SJSA1 (cell line): ENCODE measurements at places on chromosomes 3 and 15.

- no peak for DNase-seq
Observed at GRCh38 chr3:156432563-156432962, 122.4 kb downstream of the SSR3 start.

DNA sequence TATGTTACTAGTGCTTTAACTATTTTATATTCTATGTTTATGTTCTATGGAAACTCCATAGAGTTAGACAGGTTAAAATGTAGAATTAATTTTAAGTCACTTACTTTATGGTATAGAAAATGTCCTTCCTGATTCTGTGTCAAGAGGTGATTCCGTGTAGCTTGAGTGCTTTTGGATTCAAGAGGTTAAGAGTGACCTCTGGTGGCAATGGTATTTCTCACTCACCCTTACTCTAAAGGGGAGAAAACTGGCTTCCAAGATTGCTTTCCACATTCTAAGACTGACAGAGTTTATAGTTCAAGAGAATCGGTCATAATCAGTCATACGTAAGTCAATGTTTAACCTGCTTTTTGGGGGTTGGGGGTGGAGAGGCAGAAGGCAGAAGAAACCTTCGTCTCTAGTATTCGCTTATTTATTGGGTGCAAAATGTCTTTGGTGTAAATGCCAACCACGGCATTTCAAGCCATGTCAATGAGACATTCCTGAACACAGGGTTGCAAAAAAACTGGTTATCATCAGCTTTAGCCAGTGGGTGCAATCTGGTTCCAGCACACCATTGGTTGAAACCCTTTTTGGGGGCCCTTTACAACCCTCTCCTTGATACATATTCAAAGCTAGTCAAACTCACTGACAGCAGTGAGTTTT is 92.0 kb upstream of the VGLL3 start:
- peak; percentile 52 for DNase-seq

- no peak for DNase-seq
Observed at GRCh38 chr3:59609657-59610348, 560.0 kb upstream of the CFAP20DC start.

- no peak for DNase-seq
Observed at GRCh38 chr3:39809181-39809994, at the start of gene MYRIP. Gene MYRIP, plus strand, starts transcription at chr3:39809609. Its CDS starts 91,208 bp downstream, at chr3:39900817.

- no peak for DNase-seq
Observed at GRCh38 chr3:14131134-14131533, 6.3 kb downstream of the TMEM43 start.

DNA sequence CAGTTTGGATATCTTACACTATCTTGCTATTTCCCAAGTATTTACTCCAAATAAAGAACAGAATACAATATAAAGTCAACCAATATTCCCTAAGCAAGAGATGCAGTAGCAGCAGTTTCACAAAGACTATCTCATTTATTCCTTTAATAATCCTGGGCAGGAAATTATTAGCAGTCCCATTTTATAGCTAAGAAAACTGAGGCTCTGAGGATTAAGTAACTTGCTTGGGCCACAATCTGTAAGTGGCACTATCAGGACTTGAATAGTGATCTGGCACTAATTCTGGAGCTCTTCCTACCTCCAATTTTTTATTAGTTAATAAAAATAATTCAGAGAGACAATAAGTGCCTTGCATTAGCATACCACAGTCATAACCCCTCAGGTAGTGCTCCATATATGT is 611.7 kb downstream of the MCTP2 start:
- no peak for DNase-seq

DNA sequence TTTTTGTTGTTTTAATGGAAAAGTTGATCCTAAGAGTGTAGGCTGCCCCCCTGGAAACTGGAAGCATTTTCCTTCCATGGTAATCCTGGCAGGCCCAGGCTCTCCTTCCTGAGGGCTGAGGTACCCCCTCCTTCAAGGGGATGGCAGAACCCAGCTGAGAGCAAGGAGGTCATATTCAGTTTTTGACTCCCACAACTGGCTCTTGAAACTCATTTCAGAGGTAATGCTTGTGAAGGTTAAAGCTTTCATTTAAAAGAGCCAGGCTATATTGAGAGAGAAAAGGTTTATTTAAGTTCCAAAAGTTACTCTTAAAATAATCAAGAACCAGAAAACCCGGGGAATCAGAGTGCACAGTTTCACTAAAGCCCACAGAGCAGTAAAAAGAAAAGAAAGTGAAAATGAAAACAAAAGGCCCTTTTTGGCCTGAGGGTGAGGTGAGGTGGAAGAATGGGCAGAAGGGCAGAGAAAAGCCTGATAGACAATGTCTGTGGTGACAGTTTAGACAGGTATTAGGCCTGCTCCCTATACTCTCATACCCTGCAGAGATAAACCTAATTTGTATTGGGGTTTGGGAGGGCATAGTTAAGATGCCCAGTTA is 47.0 kb upstream of the RBP1 start:
- DNase-seq, result no peak

- DNase-seq, result no peak
Observed at GRCh38 chr3:73658227-73658626, 33.5 kb upstream of the PDZRN3 start.

DNA sequence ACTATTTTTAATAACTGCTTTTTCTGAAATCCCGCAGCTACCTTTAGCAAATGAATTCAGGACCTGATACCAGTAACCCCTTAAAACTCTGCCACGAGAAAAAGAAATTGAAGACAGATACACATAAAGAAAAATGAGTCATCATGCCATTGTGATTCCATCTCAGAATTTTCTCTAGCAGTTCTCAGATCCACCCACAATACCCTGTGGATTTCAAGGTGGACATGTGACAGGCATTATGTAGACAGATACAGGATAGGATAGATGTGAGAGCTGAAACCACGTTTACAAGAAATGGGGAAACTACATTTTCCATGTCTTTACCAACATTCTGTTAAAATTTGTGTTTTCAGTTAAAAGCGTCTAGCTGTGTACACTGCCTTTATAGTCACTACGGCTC is 291.9 kb upstream of the NR2F2 start:
- no peak for DNase-seq

DNA sequence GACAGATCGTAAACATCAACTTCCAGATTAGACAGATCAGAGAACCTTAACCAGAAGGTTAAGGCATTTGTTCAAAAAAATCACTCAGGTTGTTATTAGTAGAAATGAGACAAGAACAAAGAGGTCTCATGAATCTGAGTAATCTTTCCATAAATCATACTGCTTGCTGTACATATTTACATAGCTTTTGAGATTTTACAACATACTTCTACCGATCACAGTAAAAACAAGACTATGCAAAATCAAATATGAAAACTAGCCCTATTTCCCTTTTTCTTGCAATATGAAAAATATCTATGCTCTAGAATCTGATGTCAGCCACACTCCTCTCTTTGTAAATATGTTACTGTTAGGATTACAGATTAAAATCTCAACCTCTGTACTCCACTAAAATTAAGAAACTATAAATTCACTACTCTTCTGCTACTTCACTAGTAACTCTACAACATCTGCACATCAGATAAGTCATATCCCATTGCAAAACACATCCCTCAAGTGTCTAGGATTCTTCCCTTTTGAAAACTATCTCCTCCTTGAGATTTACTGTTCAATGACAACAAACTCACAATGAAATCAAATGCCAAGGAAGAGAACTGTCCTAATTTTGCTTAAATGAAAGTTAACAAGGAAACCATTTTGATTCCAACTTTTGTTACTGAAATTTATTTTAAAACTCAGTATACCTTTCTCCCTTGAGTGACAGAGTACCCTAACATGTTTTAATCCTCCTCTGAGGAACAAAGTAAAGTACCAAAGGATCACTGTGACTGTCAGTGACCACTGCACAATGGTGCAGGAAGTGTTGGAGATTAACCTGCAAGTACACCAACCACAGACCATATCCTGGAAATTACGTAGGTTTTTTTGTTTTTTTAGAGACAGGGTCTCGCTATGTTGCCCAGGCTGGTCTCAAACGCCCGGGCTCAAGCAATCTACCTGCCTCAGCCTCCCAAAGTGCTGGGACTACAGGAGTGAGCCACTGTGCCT is 12.8 kb downstream of the DCUN1D1 start:
- DNase-seq, result no peak

- DNase-seq, result no peak
Observed at GRCh38 chr15:100879464-100880138, at the start of gene ALDH1A3. Gene ALDH1A3, plus strand, starts transcription at chr15:100879831. Its CDS starts 77 bp downstream, at chr15:100879908.

- peak; percentile 53 for DNase-seq
Observed at GRCh38 chr3:24264748-24265158, 229.9 kb downstream of the THRB start.

GRCh38 chr15:28987337-28987736 is 101.6 kb downstream of the APBA2 start:
- DNase-seq, result no peak

GRCh38 chr3:107241217-107241616 is 136.0 kb upstream of the CCDC54 start:
- no peak for DNase-seq

GRCh38 chr15:92161039-92161670 is 232.5 kb upstream of the ST8SIA2 start:
- no peak for DNase-seq

GRCh38 chr3:48137425-48137999 is 50.7 kb downstream of the CDC25A start:
- no peak for DNase-seq

DNA sequence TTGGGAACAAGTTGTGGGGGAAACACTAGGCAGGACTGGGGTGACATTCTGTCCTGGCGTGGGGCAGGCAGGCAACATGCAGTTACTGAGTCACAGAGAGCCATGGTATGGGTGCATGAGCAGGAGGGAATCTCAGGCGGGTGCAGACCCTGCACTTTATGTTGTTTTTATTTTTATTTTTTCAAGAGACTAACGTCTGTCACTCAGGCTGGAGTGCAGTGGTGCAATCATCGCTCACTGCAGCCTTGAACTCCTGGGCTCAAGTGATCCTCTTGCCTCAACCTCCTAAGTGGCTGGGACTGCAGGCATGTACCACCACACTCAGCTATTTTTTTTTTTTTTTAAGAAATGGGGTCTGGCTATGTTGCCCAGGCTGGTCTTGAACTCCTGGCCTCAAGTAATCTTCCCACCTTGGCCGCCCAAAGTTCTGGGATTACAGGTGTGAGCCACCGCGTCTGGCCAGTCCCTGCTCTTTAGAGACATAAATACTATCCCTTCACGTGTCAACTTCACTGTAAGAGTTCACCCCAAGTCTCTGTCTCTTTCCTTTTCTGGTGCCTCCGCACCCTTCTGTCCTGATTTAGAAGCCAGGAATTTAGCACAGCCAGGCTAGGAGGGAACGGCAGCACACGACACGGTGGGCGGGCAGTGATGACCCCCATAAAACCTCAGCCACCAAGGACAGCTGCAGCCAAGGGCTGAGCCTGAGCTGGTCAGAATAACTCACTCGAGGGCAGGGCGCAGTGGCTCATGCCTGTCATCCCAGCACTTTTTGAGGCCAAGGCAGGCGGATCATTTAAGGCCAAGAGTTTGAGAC is 72.8 kb upstream of the IQSEC1 start:
- no peak for DNase-seq

GRCh38 chr3:183734750-183735494 is 37.3 kb downstream of the YEATS2 start:
- no peak for DNase-seq

DNA sequence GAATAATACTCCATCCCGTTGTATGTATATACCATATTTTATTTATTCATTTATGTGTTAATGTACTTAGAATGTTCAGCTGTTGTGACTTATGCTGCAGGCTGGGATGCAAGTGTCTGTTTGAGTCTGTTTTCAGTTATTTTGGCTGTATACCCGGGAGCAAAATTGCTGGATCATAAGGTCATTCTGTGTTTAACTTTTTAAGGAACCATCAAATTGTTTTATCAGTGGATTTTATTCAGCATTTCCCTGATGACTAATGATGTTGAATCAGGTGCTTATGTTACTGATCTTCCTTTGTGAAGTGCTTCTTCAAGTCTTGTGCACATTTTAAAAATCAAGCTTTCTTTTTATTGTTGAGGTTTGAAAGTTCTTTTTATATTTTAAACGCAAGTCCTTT is 118.1 kb downstream of the SLC25A26 start:
- DNase-seq, result peak; percentile 31

DNA sequence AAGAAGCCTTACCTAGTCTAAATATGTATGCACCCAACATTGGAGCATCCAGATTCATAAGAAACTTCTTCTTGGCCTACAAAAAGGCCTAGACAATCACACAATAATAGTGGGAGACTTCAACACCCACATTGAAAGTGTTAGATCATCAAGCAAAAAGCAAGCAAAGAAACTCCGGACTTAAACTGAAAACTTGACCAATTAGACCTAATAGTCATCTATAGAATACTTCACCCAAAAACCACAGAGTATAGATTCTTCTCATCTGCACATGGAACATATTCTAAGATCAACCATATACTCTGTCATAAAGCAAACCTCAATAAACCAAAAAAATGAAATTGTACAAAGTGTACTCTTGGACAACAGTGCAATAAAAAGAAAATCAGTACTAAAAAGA is 22.3 kb upstream of the OR5K4 start:
- no peak for DNase-seq

DNA sequence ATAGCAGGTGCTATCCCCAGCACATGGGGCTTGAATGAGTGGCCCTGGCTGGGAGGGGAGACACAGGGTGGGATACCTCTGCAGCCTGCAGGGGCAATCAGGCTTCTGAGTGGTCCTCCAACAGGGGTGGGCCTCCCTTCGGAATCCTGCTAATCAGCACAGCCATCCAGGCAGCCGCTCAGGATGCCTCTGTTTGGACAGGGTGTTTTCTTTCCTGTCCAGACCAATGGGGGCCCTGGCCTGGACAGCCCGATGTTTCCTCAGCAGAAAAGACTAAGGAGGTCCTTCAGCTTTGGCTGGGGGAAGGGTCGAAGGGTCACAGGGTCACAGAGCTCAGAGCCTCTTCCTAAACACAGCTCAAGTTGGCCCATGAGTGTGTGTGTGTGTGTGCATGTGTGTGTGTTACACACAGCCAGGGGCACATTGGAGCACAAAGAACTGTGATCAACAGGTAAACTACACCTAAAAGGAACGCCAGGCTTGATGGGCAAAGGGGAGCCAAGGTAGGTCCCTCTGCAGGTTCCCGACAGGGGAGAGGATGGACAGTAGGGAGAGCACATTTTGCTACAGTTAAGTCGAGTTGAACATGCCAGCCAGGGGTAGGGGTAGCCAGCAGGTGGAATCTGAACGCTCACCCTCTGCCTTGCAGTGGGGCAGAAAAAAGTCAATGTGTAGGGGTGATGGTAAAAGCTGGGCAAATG is 1.1 kb upstream of the HAPLN3 start:
- DNase-seq, result no peak

GRCh38 chr15:69279636-69280035 is 19.1 kb upstream of the PAQR5 start:
- DNase-seq, result no peak

DNA sequence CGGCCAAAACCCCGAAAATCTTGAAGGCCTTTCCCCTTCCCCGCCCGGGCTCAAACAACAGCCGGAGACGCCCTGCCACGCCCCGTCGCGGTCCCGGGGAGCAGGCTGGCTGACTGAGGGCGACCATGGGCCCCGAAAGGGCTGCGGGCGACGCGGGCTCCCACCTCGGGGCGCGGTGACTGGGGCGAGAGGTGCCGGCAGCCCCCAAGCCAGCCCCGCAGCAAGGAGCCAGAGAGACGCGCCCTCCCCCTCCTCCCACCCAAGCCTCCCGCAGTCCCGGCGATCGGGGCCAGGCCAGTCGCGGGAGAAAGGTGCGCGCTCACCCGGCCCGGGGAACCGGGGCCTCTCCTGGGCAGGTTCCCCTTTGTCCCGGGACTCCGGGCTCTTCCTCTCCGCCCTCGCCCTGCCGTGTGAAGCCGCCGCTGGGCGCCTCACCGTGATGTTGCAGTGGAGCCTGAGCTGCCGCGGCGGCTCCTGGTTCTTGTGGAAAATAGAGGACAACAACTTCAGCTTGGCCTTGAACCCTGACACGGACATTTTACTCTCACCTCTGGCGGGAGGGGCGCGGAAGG is 30.6 kb upstream of the ZSCAN2 start:
- DNase-seq, result no peak
